ENCODE measurements at places on chromosomes 7 and 10. TPM values are rescaled to one million over a fixed set of nuclear protein-coding genes. Genes with fewer than 3 reads are reported as not detected.

Gene ANKRD61
- total RNA-seq, result not detected

DNA sequence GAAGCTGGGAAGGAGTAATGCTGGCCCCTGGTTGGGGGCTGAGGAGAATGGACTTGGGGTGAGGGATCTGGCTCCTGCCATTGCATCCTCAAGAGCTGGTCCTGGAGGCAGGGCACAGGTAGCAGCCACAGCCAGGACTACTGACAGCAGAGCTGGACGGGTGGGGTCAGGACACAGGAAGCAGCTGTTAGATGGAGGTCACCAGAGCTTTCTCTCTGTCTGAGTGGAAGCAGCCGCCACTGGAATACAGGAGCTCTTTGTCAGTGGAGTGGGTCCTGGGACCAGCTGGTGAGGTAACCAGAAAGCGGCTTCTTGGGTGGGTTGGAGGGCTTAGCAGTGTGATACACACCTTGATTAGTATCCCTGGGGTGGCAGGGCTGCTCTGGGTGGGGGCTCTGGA lies 58.1 kb upstream of the AQP1 start:
- DNase-seq, result no peak

- DNase-seq, result peak; percentile 28
Measured at GRCh38 chr7:13990319-13990983, 985 bp upstream of the ETV1 start.

- DNase-seq, result no peak
Measured at GRCh38 chr10:58436071-58436470, 50.9 kb downstream of the TFAM start.

- DNase-seq, result no peak
Measured at GRCh38 chr7:43868681-43869005, 674 bp downstream of the MRPS24 start.

GRCh38 chr7:73644688-73645286 lies 20.5 kb upstream of the MLXIPL start:
- DNase-seq, result no peak

Gene DYDC2
- 0.23 TPM for total RNA-seq

DNA sequence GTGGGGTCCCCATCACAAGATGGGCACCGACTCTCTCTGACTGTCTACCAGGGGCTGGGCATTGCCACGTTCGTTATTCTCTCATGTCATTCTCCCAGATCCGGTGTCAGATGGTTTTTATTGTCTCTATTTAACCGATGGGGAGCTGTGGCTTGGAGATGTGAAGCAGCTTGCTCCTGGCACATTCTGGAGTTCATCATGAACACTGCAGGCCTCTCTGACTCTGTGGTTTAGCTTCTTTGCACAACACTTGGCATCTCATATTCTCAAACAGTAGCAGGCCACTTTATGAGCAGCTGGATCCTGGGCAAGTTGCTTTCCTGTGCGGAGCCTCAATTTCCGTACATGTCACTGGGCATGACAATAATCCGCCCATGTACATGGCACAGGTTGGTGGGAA lies 119.9 kb downstream of the LRRC18 start:
- no peak for DNase-seq

Gene HOXA6
- total RNA-seq, result 8.1 TPM

- no peak for DNase-seq
Measured at GRCh38 chr7:148962823-148963582, 65.3 kb downstream of the PDIA4 start.

- DNase-seq, result no peak
Measured at GRCh38 chr10:122140461-122140902, 130.6 kb upstream of the BTBD16 start.

Gene URGCP
- total RNA-seq, result 36.0 TPM

Gene ACTL6B
- not detected for total RNA-seq
